Hippocampal formation (tissue), 2 donors: ENCODE measurements at places on chromosomes 12 and 14.
A peak's percentile ranks its signal among the peaks of the same experiment; 100 is the strongest.

GRCh38 chr14:105140581-105140980, 28.0 kb downstream of the JAG2 start:
- no peak for DNase-seq

- no peak for DNase-seq
Measured at GRCh38 chr14:23582906-23583760, 4.5 kb upstream of the JPH4 start.

GRCh38 chr12:11834104-11834812, 184.8 kb downstream of the ETV6 start:
- DNase-seq = no peak

GRCh38 chr12:27818401-27818918, 38.4 kb upstream of the MANSC4 start:
- DNase-seq = no peak

GRCh38 chr12:104376650-104377513, 73.3 kb downstream of the EID3 start:
- DNase-seq = no peak

GRCh38 chr12:3882896-3883564, 9.8 kb upstream of the PARP11 start:
- DNase-seq = no peak

GRCh38 chr14:76581592-76581991, 179.7 kb upstream of the VASH1 start:
- DNase-seq = no peak

DNA sequence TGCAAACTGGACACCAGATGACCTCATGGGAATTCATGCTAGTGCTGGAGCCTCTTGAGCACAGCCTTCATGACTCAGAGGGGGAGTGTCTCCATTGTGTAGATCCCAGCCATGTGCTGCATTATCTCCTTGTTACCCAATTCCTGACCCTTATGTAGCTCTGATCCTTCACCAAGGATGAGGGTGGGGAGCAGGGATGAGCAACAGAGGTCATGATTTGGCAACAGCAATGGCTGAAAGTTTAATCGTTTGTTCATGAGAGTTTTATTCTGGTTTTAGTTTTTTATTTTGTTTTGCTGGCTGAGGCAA, 9.5 kb upstream of the BDKRB1 start:
- no peak for DNase-seq

- no peak for DNase-seq
Measured at GRCh38 chr14:103767336-103767894, 51.8 kb downstream of the ZFYVE21 start.

DNA sequence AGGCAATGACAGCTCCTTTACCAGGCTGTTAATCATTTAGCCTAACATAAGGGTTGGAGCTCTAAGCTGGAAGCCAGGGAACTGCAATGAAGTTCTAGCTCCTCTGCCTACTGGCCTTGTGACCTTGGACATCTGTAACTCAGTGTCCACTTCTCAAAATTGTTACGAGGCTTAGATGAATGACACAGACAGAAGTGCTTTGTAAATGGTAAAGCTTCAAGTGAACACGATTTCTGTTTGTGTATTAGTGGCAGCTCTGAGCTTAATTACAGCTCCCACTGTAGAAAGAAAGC, 122.8 kb downstream of the EML1 start:
- no peak for DNase-seq

DNA sequence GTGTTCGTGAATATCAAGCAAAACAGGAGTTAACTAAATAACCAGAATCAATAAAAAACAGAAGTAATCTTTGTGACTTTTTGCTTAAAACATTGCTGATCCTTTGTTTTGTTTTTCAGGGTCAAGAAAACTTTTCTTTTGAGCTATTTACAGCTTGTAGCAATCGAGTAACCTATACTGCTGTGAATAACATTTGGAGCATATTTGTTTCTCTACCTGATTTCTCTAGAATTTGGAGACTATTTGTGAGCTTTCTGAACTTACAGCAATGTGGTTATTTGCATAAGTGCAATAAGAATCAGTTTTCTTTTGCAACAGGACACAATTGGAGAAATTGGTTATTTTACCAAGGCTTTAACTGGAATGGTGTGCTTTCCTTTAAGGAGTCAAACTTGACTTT, 7.3 kb upstream of the ETNK1 start:
- DNase-seq = no peak

DNA sequence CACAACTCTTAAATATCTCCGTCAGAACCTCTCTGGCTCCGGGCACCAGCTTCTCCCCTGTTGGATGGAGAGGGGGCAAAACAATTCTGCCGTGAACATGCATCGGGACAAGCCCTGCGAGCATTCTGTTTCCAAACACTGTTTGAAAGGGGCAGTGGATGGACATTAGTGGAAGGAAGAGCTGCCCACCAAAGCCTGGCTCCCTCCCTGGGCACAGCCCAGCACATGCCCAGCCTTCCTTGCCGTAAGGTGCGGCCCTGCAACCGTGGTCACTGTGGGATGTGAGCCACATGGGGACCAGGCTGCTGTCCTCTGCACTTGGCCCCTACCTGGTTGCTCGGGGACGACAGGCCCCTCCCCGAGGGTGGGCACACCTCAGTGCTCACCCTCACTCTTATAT, 54.0 kb downstream of the TRAFD1 start:
- no peak for DNase-seq

GRCh38 chr14:95611293-95611880, 74.8 kb upstream of the TCL1B start:
- DNase-seq = no peak

DNA sequence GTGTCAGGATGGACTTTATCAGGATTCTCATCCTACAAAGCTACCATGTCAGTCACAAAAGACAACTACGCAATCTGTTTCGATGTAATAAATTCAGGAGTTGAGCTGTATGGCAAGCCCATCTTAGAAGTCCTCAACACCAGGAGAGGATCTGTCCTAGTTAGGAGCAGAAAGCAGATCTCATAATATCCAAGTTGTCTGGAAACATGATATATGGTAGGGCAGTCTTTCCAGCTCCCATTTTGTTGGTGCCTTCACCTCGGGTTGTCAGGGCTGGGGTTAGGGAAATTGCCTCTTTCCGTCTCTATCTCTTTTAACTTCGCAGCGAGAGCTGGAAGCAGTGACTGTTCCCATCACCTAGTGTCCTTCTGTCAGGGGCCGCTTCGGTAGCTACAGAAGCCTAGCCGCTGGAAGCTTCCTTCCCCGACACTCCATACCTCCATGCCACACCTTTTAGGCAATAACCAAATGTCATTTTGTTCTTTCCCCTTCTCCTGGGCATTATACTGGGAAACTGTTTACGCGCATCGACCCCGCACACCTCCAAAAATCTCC, 1.4 kb downstream of the NIN start:
- no peak for DNase-seq

DNA sequence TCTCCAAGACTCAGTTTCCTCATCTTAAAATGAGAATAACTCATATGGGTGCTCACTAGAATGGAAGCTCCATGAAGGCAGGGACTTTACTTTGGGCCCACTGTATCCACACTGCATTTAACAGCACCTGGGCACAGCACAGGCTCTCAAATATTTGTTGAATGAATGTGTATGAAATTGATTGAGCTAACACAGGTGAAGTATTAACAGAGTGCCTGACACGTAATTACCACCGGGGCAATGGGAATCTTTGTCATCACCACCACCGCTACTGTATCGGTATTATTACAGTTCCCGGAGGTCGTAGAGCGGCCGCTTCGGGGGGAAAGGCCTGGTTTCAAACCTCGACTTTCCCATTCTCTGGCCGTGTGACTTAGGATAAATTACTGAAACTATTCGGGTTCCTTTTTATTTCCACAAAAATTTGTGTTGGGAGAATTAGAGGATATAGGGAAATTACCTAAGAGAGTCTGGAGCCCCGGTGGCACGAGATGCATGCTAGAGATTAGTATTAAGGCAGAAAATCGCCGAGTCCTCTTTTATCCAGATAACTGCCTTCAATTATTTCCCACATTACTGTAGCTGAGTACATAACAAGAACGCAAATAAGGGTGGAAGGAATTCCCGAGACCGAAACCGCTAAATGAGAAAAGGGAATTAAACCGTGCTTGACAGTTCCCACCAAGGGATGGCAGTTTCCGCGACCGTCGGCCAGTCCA, 1.0 kb upstream of the RIC8B start:
- no peak for DNase-seq

GRCh38 chr12:27814411-27814810, 34.4 kb upstream of the MANSC4 start:
- no peak for DNase-seq

- peak; percentile 42 for DNase-seq
Measured at GRCh38 chr12:90945070-90945649, 9.8 kb downstream of the CCER1 start.

DNA sequence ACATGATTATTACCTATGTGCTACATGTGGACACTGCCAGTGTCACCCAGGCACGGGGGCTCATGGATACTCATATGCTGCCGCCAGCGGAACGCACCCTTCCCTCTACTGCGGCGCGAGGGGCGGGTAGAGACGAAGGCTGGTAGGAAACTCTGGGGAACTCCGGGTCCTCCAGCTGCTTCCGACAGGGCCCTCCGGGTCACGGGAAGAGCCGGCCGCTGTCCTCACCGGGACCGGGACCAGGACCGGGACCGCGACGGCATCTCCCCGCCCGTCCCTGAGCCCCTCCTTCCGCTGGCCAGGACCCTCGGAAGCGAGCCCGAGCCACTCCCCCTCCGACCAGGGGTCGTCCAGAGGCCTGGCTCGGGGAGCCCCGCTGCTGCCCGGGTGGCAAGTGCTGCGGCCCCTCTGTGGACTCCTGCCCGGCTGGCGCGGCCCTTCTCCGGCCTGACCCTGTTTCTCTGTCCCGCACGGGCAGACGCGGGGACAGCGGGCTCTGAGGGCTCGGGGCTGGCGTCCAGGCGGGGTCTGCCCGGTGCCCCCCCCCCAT, 209.6 kb downstream of the ADGRD1 start:
- no peak for DNase-seq

GRCh38 chr12:22014783-22015144, 31.3 kb upstream of the CMAS start:
- DNase-seq = no peak

- no peak for DNase-seq
Measured at GRCh38 chr12:52440821-52441319, 6.7 kb upstream of the KRT75 start.

GRCh38 chr12:76201316-76201715, 116.8 kb upstream of the NAP1L1 start:
- DNase-seq = no peak

DNA sequence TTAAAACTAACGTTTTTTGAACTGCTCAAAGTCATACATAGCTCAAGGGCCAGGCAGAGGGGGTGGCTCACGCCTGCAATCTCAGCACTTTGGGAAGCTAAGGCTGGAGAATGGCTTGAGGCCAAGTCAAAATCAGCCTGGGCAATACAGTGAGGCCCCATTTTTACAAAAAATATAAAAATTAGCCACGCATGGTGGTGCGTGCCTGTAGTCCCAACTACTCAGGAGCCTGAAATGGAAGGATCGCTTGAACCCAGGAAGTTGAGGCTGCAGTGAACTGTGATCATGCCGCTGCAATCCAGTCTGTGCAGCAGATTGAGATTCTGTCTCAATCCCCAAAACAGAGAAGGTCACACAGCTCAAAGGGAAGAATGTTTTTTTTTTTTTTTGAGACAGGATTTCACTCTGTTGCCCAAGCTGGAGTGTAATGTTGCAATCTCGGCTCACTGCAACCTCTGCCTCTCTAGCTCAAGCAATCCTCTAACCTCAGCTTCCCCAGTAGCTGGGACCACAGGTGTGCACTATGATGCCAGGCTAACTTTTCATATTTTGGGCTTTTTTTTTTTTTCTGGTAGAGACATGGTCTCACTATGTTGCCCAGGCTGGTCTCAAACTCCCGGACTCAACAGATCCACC, 2.9 kb downstream of the RBM23 start:
- no peak for DNase-seq
